ELR (cell line): ENCODE measurements at places on chromosomes 2 and 18.
A peak's percentile ranks its signal among the peaks of the same experiment; 100 is the strongest.

DNA sequence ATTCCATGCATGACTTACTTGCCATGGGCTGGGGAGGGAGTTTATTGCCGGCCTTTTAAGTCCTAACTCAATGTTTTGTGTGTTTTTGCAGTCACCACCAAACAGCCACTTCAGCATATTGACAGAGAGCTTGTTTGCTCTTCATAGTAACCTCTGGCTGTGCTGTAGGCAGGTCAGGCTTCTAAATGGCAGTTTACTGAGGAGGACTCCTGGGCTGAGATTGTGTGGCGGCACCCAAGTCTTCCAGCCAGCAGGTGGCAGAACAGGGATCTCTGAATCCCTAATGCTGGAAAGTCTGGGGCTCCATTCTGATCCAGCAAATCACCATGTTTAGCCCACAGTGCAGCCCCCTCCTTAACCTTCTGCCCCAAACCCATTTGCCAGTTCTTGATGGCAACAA is 121.2 kb downstream of the CAPN13 start:
- DNase-seq, result peak; percentile 19

GRCh38 chr2:157995117-157995516 is 106.6 kb upstream of the UPP2 start:
- DNase-seq, result no peak

DNA sequence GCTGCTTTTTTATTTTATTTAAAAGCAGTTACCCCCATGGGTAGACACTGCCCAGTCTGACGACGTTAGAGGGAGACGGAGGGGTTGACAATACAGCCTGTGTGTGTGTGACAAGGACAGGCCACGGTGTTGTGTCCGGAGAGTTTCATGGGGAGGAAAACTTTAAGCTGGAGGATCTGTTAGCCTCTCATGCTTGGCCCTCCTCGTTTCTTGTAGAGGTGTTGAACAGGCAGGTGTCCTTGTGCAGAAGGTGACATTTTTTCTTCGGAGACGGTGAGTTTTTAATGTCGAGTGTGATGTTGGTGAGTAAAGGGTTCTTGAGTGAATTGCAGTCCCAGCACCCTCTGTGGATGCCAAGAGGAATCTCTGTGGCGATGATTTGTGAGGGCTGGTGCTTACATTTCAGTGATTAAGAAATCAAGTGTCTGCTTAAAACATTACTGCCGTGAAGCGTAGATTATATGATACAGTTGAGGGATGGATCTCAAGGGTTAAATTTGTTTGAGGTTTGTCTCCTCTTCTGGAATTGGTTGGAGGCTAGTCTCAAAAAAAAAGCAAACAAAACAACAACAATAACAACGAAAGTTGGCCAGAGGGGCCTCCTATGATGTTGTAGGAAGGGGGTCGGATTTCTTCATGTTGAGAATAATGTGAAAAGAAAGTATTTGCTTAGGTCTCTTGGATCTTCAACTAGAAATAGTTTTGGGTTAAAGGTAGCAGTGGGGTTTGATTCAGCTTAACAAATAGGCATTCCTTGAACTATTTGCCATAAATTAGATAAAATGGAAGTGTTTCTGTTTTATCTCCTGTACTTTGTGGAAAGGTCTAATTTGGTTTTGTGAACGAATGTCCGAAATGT is 1.6 kb downstream of the NCOA1 start:
- no peak for DNase-seq

DNA sequence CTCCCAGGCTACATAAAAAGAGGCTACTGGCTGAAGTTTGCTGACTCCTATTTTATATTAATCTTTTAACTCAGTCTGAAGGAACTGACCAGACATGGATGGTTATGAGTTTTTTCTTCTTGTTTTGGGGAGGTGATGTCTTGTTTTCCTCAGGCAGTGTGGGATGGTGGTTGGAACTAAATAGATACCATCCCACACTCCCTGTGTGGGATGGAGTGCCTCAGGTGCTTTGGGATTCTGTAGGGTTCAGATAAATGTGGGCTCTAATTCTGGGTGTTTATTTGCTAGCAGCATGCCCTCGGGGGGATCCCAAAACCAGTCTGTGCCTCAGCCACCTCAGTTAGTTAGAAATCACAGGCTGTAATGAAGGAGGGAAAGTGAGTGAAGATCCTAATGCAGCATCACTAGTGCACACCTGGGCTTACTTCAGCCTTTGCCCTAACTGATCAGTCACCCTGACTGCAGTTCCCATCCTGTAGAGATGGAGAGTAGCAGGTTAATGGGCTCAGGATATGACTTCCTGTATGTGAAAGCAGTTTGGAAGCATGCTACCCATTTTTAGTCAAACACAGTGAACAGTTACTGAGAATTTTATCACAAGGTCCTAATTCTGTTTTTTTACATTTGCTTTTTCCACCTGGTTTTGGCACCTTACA is 132.2 kb downstream of the SPTBN1 start:
- DNase-seq, result peak; percentile 15

GRCh38 chr2:1017827-1018226 is 67.2 kb downstream of the SNTG2 start:
- no peak for DNase-seq

DNA sequence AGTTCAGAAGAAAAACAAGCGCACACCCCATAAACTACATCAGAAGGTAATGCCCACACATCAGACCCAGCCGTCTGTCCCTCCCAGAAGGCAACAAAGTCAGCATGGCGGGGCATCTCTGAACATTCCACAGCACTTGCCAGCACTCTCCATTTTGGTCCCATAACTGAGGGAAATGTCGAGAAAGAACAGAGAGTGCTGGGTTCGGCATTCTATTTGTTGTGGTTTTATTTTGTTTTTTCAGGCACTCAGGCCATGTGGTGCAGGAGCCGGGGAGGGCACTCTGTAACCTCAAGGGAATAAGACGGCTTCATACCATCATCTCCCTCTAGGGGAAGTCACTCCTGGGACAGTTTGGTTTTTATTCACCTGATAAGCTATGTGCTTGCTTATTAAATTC is 156.0 kb downstream of the SEPTIN10 start:
- DNase-seq, result no peak

- DNase-seq, result peak; percentile 15
Observed at GRCh38 chr2:18319987-18320386, 240.5 kb downstream of the RDH14 start.
